CD4-positive, alpha-beta T cell treated with Interleukin-6 for 4 hours (primary cell): ENCODE measurements at places on chromosomes 11 and 22.

DNA sequence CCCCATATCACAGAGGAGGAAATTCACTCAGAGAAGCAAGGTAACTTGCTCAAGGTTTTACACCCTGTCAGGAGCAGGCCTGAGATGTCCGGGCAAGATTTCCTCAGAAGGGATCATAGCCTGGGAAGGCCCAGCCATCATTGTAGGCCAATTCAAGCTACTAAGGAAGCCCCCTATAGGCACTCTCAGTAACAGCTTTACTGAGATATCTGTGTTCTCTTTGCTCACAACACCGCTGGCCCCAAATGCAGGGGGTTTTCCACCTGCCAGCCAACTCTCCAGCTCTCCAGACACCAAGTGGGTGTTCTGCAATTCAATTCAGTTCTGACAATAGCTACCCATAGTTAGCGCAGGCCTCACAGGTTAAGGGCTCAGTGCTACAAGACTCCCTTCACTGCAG is 84.0 kb downstream of the SLC36A4 start:
- no peak for DNase-seq

GRCh38 chr22:30868663-30869385 is 99.8 kb downstream of the MORC2 start:
- no peak for DNase-seq

- DNase-seq = no peak
Measured at GRCh38 chr22:43008509-43008908, 6.4 kb downstream of the PACSIN2 start.

DNA sequence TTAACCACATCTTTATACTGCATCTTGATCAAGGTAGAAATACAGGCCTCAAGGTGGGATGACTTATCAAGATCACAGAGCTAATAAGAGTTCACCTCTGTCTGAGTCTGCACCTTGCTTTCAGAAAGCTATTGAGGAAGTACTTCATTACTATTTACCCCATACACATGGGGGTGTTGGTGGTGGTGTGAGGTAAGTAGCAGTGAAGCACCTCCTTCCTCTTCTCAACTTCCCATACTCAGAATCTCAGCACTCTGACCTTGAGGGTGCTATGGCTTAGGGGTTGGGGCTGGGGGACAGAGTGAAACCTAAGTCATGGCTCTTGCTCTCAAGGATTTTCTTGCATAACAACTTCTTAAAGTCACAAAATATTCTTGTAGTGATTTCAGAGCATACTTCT is 56.9 kb downstream of the ME3 start:
- DNase-seq = no peak

DNA sequence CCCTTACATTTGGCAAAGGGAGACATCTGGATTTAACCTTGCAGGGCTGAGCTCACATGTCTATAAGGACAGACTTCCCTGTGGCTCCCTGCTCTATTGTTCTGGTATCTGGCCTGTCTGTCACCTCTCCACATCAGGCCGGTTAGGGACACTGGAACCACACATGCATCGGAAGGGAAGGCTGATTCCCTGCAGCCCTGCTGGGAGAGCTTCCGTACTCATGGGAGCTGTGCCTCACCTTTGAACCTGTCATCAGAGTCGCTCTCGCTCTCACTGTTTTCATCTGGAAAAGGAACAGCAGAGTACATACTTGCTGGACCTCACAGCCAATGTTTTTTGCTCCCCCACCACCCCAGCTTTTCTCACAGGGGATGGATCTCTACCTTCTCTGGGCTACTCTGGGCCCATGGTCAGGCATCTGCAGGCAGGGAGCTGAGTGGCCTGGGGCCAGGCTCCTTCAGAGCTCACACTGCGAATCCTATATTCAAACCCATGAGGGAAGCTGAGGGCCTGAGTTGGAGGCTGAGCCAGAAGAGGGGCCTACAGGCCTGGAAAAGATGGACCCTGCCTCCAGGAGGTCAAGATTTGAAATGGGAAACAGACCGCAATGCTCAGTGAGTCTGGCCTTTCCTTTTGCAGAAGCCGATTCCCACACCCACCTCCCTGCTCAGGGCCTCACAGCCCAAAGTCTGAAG is 31.3 kb downstream of the RPL27A start:
- no peak for DNase-seq

GRCh38 chr11:11982975-11983374 is 25.5 kb downstream of the DKK3 start:
- no peak for DNase-seq

GRCh38 chr11:58451585-58451984 is 9.5 kb upstream of the OR5B12 start:
- DNase-seq = no peak

DNA sequence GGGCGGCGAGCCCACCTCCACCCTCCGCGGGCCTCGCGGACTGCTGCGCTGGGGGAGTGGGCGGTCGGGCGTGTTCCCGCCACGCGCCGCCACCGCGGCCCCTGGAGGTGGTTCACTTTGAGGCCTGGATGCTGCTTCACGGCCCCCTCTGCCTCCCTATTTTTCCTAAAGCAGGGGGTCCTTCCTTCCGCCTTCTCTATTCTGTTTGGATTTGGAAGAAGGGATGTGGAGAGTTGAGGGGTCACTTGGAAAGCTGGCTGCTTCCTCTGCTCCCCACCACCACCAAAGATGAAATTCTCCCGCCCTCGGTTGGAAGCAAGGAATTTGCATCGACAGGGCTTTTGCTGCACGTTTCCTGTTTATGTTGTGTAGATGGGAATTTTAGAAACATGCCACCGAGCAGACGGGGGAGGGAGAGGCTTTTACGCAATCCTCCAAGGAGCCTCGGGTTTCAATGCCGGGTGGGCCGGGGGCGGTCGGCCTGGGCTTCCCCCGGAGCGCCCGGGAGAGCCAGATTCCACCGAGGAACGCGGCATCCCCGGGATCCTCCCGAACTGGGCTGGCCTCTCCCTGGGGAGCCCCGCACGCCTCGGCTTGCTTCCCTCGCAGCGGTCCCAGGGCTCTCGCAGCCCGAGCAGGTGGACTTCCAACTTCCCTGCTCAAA is 403 bp upstream of the SBF2 start:
- DNase-seq = no peak

- DNase-seq = no peak
Measured at GRCh38 chr11:105183426-105183825, 43.9 kb upstream of the CARD18 start.

DNA sequence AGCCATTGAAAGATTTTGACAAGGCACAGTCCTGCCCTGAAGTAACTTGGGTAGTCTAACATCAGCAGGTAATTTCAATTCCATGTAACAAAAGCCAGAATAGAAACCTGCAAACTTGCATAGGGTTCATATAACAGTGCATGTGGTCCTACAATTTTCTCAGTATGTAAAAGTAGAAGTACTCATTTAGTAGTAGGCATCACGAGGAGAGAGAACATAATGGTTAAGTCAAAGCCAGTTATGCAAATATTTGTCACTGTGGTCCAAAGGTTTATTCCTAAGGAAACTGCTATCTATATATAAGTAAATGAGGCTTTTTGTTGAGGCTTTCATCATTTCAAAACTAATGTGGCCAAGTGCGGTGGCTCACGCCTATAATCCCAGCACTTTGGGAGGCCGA is 10.1 kb downstream of the ATP5MG start:
- DNase-seq = no peak

GRCh38 chr11:76410851-76411357 is 29.8 kb downstream of the GVQW3 start:
- no peak for DNase-seq

DNA sequence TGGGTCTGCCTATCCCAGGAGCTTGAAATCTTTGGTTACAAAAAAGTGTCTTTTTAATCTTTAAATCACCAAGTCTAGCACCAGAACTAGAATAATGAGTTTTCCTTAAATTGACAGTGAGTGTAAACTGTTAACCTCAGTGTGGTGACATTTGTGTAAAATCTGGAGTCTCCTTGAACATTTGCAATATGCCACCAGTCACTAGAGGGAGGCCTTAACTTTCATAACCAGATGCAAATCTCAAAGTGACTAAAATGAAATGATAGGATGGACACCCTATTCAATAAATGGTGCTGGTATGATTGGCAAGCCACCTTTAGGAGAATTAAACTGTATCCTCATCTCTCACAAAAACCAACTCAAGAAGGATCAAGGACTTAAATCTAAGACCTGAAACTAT is 8.3 kb upstream of the SCGB1D2 start:
- DNase-seq = no peak

DNA sequence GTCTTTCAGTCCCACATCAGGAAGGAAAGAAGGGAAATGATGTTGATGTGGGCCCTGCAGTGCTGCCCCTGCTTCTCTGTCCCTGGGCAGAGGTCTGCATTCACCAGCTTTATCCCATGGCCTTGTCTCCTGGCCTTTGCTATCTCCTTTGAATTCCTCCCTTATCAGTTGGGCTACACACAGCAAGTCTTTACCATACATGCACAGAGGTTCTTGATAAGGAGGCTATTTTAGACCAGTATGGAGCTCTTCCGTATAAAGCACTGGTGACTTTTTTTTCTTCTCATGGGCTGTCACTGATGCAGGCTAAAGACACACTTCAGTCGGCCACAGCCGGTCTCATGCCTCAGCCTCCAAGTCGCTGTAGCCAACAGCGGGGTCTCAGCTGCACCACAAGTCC is 20.2 kb downstream of the MYO18B start:
- no peak for DNase-seq

- no peak for DNase-seq
Measured at GRCh38 chr22:28237112-28237511, 318.1 kb upstream of the PITPNB start.

DNA sequence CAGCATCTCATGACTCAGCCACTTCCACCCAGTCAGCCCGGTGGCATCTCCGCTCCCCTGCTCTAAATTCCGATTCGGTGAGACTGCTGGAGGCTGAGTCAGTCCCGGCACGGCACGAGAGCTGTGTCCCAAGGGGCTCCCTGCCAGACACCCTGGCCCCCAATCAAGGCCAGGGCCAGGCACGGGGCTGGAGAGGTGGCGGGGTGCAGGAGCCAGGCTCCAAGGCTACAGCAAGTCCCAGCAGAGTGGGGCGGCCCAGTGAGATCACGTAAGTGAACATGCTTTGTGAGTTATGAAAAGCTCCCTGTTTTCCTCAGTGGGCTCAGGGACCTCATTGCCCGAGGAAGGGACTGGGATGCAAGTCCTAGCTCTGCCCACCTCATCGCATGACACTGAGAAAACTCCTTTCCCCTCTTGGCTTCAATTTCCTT is 3.0 kb downstream of the C11orf68 start:
- DNase-seq = peak; percentile 32

- no peak for DNase-seq
Measured at GRCh38 chr11:45262900-45263299, 23.2 kb downstream of the SYT13 start.

GRCh38 chr22:19446603-19447329 is 745 bp downstream of the C22orf39 start:
- DNase-seq = peak; percentile 7

DNA sequence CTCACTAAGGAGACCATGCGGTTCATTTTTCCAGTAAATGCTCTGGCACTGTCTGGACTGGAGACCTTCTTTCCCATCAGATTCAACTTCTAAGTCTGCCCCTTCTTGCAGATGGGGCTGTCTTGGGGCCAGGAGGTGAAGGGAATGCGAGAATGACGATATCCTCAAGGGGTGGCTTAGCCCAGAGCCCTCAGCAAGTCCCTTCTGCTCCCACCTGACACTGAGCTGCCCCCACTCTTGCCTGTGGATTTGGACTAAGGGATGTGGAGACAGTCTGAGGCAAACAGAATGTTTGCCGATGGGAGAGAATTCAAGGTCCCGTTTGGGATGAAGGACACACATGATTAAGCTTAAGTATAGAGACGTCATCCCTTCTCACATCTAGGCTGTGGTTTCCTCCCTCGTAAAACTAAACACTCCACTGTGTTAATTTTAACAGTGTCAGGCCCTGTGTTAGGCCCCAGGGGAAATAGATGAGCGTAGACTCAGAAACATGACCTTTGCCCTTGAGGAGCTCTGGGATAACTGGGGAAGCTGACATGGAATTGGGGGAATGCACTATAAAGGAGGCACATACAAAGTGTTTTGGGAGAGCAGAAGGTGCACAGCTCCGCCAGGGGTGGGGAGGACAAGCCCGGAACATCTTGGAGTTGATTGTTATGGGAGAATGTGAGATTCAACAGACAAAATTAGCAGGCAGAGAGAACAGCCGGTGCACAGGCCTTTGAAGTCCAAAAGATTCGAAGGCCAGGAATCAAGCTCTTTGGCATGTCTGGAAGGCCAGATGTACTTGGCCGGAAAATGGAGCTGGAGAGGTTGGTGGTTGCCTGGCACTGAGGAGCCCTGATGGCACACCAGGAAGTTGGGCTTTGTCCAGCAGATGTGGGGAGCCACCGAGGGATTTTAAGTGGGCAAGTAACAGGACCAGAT is 71.6 kb downstream of the ST3GAL4 start:
- no peak for DNase-seq

DNA sequence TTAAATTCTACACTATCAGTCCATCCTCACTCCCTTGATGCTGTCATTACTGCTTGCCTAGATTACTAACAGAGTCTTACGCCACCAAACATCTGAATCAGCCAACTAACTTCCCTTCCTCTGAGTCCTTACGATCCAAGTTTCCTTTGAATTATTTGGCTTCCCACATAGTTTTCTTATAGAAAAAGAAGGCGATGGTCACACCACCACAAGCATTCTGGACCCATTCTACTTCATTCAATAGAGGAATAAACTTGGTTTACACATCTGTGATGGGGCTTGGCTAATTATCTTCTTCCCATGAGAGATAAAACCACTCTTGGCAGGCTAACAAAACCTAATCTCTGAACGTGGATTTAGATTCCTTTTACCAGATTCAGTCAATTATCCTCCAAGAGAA is 35.0 kb downstream of the INTS4 start:
- DNase-seq = no peak

- no peak for DNase-seq
Measured at GRCh38 chr22:49619301-49619700, 208.4 kb downstream of the BRD1 start.

- no peak for DNase-seq
Measured at GRCh38 chr11:27443746-27444507, 28.7 kb downstream of the LGR4 start.

DNA sequence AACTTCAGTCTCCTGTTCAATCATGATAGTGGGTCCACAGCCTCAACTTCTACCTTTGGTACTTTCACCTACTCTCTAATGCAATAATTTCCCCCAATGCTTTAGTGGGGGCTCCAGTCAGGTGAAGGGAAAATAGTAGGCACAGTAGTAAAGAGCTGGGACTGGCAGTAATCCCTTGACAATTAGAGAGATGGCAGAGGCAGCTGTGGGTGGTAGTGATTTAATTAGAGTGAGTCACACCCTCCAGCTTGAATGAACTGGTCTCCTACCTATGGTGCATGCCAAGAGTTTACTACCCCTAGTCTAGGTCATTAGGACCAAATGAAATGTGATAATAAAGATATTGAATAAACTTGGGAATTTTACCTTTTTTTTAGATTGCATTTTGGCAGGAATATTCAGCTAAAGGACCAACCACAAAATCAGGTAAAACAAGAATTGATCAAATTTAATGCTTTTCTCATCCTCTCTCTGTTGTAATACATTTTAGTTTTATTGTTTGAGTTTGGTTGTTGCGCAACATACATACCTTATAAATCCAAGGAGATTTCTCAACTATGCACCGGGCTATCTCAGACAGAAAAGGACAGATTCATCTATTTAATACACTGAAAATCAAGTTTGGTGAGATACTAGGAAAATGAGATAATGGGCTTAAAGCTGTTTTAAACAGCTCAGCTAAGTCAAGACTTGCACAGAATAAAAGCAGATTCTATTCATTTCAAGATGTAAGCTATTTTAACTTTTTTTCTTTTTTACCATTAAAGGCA is 9.0 kb downstream of the PRRG4 start:
- DNase-seq = no peak
